Mucosa of gallbladder (tissue), 1 donor: ENCODE measurements at places on chromosomes 13 and 19. TPM values are rescaled to one million over a fixed set of nuclear protein-coding genes. Genes with fewer than 3 reads are reported as not detected.

GRCh38 chr13:44768775-44769581, 192.8 kb upstream of the TSC22D1 start:
- DNase-seq = no peak

- DNase-seq = no peak
Observed at GRCh38 chr13:71661921-71662320, 205.1 kb downstream of the DACH1 start.

ARRDC5 gene
- 0.52 TPM for total RNA-seq

SPINT2 gene
- 567 TPM for total RNA-seq

DNA sequence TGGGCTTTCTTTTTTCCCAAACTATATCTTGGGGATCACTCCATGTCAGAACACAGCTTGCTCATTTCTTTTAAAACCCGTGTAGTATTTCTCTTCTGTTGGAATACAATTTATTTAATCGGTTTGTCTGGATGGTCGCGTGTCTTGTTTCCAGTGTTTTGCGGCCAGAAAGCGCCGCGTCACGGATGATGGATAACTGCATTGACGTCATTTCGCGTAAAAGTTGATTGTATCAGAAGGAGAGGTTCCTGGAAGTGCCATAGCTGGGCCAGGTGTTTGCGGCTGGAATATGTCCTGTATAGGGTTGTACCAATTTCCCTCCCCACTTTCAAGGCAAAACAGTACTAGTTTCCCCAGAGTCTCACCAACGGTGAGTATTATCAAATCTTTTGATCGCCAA, 9.7 kb downstream of the ACTL9 start:
- DNase-seq = no peak

ADGRE2 gene
- total RNA-seq = 5.1 TPM

SELENOV gene
- total RNA-seq = not detected

ZNF729 gene
- not detected for total RNA-seq

DNA sequence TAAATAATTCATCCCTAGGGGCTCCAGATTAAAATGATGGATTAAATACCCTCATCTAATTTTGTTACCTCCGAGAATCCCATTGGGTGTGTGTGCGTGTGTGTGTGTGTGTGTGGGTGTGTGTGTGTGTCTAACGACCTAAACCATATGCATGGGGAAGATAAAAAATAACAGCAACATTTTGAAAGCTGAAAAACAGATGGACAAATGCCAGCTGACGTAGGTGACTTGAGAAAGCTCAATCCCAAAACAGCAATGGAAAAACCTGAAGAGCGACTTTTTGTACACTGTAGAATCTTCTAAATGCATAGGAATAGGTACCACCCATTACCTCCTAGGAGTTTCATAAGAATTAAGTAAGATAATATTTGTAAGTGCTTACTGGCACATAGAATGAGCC, 8.7 kb upstream of the RPL21 start:
- DNase-seq = no peak

GRCh38 chr19:57434386-57435061, 601 bp upstream of the ZNF749 start:
- no peak for DNase-seq

- no peak for DNase-seq
Observed at GRCh38 chr19:28424077-28424476, 788.9 kb downstream of the UQCRFS1 start.

GRCh38 chr19:14901675-14902260, 15.8 kb upstream of the OR7A17 start:
- DNase-seq = no peak

C13orf46 gene
- 11.8 TPM for total RNA-seq

DNA sequence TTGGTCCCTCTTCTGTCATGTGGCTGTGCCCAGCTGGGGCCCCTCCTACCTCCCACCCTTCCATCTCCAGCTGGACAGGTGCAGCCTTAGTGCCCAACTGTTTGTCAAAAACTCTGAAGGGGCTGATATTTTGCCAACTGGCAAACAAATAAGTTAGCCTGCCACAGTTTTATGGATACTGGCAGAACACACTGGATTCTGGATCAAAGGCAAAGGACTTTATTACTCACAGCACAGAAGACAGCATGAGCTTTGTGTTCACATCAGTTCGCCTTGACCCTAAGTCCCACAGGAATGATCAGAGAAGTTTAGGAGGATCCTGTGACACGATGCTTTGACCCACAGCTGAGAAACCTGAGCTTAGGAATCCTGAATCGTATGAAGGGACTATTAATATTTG, 16.4 kb downstream of the KLK2 start:
- DNase-seq = no peak

HIPK4 gene
- total RNA-seq = not detected

FRY gene
- 112 TPM for total RNA-seq

DNA sequence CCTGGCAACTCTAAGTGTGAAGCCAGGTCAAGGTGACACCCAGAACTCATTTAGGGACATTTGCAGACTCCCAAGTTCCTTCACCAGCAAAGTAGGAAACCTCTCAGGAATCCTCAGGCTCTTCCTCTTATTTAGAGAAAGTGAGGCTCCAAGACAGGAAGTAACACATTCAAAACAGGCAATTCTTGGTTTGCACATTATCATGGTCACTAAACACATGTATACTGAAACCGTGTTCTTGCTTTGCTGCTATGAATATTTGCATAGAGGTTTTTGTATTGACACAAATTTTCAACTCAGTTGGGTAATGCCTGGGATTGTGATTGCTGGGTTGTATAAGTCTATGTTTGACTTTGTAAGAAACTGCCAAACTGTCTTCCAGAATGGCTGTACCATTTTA, 13.2 kb upstream of the URI1 start:
- no peak for DNase-seq

DNA sequence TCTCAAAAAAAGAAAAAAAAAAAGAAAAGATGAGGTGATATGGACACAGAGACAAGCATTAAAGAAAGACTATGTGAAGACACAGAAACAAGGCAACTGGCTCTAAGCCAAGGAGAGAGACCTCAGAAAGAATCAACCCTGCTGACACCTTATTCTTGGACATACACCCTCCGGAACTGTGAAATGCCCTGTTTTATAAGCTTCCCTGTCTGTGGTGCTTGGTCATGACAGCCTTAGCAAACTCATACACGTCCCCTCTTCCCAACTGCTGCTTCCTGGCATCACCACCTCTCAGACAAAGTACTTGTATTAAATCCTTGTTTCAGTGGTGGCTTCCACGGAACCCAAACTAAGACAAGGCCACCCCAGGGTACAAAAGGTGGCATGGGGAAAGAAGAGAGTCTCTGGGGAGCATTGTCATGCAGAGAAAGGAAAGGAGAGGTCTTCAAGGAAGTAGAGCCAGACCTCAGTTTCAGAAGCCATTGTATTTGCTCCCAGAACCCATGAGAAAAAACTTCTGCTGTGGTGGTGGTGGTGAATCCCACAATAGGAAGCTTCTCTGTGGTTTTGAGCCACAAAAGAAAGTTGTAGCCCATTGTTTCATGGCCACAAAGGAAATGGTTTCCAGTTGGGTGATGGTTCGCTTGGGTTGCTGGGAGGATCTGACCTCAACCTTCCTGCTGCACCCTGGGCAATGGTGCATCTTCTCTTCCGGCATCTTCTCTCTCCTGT, 16.3 kb upstream of the TSPAN16 start:
- no peak for DNase-seq
